ENCODE measurements at places on chromosomes 7 and 10. TPM values are rescaled to one million over a fixed set of nuclear protein-coding genes. Genes with fewer than 3 reads are reported as not detected.

Gene PNLIPRP1
- polyA plus RNA-seq, result not detected

Gene ZNF804B
- polyA plus RNA-seq, result not detected

Gene NPY
- polyA plus RNA-seq, result 27.5 TPM

Gene AKR1C4
- not detected for polyA plus RNA-seq

Gene SFTPA1
- not detected for polyA plus RNA-seq

Gene STAMBPL1
- polyA plus RNA-seq, result 6.9 TPM

Gene MLXIPL
- polyA plus RNA-seq, result 0.52 TPM

Gene OGDHL
- 1.2 TPM for polyA plus RNA-seq

Gene GRID2IP
- polyA plus RNA-seq, result 0.25 TPM

Gene CNNM2
- 2.6 TPM for polyA plus RNA-seq

Gene MGAM2
- 0.03 TPM for polyA plus RNA-seq

Gene SLC26A5
- 0.19 TPM for polyA plus RNA-seq

Gene OR6B1
- polyA plus RNA-seq, result not detected

Gene FGFBP3
- polyA plus RNA-seq, result 2.1 TPM

Gene PAX2
- 0.08 TPM for polyA plus RNA-seq

Gene SCIN
- polyA plus RNA-seq, result 0.59 TPM

Gene ADRA2A
- polyA plus RNA-seq, result 3.1 TPM

Gene ARMH3
- polyA plus RNA-seq, result 13.3 TPM

Gene IFIT3
- polyA plus RNA-seq, result 11.8 TPM

Gene MMP21
- polyA plus RNA-seq, result 0.56 TPM

Gene ZNF425
- 3.6 TPM for polyA plus RNA-seq

Gene HTR7
- polyA plus RNA-seq, result 0.15 TPM

Gene ABHD11
- 10.9 TPM for polyA plus RNA-seq
